ENCODE measurements at places on chromosomes 2 and 18.

DNA sequence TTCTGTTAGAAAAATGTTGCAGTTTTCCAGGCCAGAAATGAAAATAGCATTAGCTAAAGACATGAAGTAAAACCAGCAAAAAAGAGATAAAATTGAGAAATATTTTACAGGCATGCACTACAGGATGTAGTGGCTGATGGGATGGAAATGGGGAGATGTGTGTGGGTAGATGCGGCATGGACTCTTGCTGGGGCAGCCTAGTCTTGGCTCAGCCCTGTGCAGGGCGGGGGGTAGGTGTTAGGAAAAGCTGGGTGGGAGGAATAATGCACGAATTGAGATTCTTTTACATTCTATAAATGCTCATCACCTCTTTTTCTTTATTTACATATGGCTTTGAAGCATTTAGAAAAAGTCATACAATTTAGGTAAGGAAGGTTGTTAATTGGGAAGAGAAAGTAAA, 334.2 kb downstream of the NUP35 start:
- ATAC-seq, result no peak

- ATAC-seq, result no peak
Observed at GRCh38 chr2:8403876-8404275, 278.0 kb upstream of the ID2 start.

DNA sequence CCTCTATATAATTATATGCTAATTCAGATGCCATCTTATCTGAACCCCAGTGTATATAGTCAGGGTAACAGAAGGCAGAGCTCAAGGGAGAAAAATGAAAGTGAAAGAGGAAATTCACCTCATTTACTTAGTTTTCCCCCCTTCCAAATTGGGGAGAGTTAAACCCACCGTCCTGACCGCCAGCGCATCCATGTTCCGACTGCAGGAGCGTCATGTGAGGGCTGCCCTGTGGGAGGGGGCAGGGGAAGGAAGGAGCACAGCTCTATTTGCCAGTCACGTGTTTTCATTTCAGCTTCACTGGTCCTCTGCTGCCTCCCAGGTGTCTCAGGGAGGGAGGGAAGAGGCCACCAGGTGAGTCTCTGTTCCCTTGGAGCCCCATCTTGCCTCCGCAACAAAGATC, 13.2 kb downstream of the CNNM4 start:
- peak; percentile 71 for ATAC-seq

DNA sequence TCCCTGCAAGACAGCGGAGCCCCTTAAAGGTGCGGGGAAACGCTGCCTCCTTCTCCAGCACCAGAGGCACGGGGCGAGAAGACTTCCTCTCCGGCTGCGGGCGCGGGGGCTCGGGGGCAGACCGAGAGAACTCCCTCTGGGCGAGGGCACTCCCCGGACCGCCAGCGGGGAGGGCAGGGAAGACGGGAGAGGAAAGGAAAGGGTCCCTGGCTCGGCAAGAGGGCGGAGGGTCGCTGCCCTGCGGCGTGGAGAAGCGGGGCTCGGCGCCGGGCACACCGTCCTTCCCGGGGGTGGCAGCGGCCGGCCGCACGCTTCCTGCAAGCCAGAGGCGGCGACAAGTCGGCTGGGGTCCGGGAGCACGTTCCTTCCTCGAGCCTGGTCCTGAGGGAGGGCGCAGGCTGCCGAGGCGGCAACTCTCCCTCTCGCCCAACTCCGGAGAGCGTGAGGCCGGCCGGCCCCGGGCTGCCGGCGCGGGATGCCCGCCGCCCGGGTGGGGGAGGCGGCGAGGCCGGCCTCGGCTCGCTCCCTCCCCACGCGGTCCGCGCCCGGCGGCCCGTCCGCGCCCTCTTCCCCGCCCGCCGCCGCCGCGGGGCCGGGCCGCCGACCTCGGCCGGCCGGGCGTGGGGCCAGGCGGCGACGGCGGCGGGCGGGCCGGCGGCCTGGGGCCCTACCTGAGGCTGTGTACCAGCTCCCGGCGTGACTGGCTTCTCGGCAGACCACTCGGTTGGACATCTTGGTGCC, 1.1 kb downstream of the MEMO1 start:
- peak; percentile 57 for ATAC-seq

GRCh38 chr2:159292157-159292556, 5.7 kb upstream of the WDSUB1 start:
- ATAC-seq, result no peak

DNA sequence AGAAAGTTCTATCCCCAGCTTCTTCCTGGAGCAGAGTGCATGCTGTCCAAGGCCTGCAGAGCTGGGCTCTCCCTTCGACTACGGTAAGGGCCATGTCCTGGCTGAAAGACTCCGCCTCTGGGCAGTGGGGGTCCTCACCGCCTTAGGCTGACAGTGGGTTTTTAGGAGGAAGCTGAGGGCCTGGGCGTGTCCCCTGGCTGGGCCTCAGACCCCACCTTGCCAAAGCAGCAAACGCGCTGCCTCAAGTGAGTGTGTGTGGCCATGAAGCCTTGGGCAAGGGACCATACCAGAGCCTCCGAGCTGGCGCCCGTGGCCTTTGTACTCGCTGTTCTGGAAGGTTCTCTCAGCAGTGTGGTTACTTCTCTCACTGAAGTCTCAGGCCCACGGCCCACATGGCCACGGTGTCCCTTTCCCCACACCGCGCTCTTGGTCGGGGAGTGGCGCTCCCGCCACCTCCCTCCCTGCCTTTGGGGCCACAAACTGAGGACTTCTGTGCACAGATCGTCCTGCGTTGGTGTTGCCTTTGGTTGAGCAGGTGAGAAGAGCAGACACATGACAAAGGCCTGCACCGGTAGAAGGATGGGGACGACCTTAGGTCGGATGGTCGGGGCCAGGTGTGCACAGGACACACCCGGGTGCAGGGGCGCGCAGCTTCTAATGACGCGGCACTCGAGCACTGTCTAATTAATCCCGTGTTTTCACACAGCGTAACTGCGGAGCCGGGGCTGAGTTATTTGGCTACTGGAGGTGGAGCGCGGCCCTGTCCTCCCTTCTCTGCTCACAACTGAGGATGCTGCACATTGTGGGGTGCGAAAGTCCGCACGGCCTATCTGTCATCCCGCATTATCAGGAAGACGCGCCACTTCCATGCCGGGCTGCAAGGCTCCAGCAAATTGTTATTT, 121.6 kb downstream of the PTGR3 start:
- no peak for ATAC-seq

GRCh38 chr2:182080493-182080892, 94.8 kb downstream of the PPP1R1C start:
- no peak for ATAC-seq

- ATAC-seq, result no peak
Observed at GRCh38 chr2:9187620-9188214, 18.9 kb upstream of the ASAP2 start.

DNA sequence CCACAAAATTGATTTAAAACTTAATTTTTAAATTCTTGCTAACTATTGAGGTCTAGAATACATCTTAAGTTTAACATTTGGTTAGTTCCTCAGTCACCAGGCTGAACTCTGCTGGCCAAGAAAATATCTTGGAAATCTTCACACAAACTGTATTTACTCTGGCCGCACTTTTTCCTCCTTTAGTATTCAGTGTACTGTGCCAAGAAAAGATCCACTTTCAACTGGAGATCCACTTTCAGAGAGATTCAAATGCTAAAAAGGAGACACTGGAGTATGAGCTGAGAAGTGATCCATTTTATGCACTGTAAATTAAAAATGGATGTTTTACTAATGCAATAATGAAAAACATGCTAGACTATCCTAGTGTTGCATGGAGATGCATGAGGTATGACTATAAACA, 98.1 kb downstream of the ANTXR1 start:
- ATAC-seq, result no peak

DNA sequence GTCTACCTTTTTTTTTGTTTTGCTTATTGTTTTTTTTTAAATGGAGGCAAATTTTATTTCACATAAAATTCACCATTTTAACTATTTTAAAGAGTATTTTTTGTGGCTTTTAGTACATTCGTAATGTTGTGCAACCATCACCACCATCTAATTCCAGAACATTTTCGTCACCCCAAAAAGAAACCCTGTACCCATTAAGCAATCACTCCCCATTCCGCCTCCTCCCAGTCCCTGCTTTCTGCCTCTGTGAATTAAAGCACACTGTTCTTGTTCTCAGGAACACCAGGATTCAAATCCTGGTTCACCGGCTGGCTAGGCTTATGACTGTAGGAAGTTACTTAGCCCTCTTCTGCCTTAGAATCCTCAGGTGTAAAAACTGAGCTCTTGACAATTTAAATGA, 36.9 kb upstream of the EPAS1 start:
- no peak for ATAC-seq

DNA sequence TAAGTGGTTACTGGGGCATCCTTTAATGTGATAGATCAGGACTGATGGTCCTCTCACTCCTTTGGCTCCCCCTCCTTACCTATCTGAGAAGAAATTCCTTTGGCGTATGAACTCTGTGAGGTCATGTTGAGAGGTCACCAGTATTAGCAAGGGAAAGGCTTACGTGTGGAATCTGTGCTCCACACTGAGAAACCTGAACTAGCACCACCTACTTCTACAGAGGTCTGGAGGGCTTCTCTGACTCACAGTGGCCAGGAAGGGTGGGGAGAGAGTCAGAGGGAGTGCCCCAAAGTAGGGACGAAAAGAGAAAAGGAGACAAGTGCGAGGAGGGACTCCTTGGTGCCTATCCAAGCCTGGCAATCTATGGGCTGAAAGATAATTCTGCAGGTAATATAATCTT, 348.6 kb downstream of the TNS1 start:
- no peak for ATAC-seq

GRCh38 chr18:36527051-36527450, 229.5 kb downstream of the FHOD3 start:
- no peak for ATAC-seq

DNA sequence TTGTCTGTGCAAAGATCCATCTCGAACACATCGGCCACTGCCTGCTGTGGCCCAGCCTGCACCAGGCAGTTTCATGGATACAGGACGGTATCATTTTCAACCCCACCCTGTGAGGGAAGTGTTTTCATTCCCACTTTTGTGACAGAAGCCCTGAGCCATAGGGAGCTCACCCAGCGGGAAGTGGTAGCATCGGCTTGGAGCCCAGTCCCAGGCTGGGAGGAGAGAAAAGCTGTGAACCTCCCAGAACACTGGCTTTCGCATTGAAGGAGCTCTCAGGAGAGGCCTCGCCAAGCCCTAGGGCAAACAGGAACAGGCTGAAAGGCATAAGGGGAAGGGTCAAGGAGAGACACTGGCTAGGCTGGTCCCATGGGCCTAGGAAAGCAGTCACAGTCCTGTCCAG, 166.1 kb downstream of the TFCP2L1 start:
- ATAC-seq, result no peak

GRCh38 chr2:213261715-213262114, 22.5 kb upstream of the SPAG16 start:
- no peak for ATAC-seq

DNA sequence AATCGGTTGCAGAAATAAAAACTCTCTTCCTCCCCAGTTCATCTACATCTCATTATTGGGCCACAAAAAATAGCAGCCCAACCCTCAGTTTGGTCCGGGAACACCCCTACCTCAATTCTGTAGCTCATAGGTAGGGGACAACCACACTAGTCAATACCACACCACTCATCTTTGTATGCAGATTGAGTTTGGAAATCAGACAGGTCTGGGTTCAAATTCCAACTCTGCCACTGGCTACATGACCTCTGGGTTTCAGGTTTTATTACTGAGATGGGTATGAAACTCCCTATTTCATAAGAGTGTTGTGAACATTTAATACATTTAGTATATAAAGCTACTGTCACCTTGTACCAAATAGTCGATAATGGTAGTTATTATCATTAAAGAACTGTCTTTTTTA, 2.2 kb upstream of the SUCLG1 start:
- no peak for ATAC-seq
